ENCODE measurements at places on chromosomes 6 and 20.
A peak's percentile ranks its signal among the peaks of the same experiment; 100 is the strongest.

DNA sequence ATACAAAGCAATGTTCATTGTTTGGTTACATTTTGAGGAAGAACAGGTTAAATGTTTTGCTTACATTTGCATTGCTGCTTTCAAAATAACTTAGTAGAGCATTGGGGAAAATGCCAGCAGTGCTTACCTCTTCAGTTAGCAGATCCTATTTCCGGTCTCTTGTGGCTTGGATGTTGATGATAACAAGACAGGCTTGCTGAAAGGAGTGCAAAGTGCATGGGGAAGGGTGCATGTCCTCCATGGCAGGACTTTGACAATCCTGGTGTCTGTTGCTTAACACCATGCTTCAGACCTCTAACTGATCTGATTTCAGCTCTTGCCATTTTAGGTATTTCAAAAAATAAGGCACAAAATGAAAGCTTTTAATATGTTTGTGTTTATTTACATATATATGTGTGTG, 21.1 kb downstream of the TPD52L1 start:
- no peaks in the 10 kb centered on the region for H3K27me3 ChIP-seq
- no peak overlapping the region for H3K4me3 ChIP-seq
- no peaks in the 10 kb centered on the region for H3K36me3 ChIP-seq
- H3K27ac ChIP-seq, result no peak overlapping the region
- H3K4me1 ChIP-seq, result no peaks in the 10 kb centered on the region
- no peak for DNase-seq

GRCh38 chr6:89675949-89676748, 37.6 kb upstream of the LYRM2 start:
- H3K27ac ChIP-seq, result peak overlapping the region; percentile 20
- H3K4me3 ChIP-seq, result no peak overlapping the region
- H3K4me1 ChIP-seq, result peaks cover 3% of the 10 kb centered on the region
- H3K27me3 ChIP-seq, result no peaks in the 10 kb centered on the region
- DNase-seq, result peak; percentile 84

- H3K4me1 ChIP-seq, result no peaks in the 10 kb centered on the region
- H3K27me3 ChIP-seq, result no peaks in the 10 kb centered on the region
- no peak for DNase-seq
- H3K4me3 ChIP-seq, result no peak overlapping the region
Observed at GRCh38 chr6:31799781-31800180, 4.2 kb upstream of the VARS1 start.

DNA sequence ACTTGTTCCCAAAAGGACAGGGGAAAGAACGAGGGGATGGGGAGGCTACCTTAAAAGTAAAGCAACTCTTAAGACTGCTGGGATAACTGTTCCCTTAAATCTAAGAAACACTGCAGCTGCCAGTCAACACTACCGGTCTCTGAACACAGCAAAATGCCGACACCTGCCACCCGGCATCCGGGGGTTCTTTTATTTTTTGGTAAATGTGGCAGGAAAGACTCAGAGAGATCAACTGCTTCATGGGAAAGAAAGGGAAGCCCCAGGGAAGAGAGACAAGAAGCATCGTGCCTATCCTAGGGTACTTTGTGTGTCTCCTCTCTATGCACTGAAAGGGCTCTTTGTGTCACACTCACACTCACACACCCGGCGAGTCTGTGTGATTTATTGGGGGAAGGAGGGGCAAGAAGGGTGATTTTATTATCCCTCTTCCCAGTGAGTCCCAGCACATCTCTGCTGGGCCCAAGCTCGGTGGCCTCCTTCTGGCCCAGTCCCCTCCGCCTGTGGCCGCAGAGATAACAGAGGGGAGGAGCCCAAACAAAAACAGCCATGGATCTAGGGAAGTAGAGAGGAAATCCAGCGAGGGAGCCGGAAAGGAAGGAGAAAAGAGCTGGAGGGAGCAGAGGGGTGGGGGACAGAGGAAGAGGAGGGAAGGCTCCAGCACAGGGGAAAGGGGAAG, 1.4 kb downstream of the FYN start:
- H3K27ac ChIP-seq, result peak overlapping the region; percentile 64
- no peaks in the 10 kb centered on the region for H3K36me3 ChIP-seq
- H3K4me1 ChIP-seq, result peaks cover 1% of the 10 kb centered on the region
- H3K4me3 ChIP-seq, result peak overlapping the region; percentile 59

DNA sequence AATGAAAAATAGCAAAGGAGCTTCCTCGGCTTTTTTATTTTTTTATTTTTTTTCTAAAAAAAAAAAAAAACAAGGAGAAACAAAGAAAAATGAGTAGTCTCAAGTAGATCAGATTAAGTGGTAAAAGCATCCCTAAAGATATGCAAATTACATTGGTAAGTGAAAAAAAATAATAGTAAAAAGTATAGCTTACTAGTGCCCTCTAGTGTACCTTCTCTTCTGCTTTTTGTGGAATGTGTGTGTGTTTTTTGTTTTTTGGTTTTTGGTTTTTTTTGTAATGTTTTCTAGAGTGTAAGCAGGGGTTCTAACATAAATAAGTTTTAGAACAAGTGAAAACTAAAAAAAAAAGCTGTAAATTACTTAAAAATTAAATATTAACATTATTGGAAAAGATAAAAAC, 1062.0 kb downstream of the HACE1 start:
- H3K4me1 ChIP-seq, result no peaks in the 10 kb centered on the region
- no peaks in the 10 kb centered on the region for H3K27me3 ChIP-seq
- DNase-seq, result no peak
- no peaks in the 10 kb centered on the region for H3K36me3 ChIP-seq

GRCh38 chr6:170174771-170175643, 115.9 kb downstream of the DLL1 start:
- H3K27me3 ChIP-seq, result no peaks in the 10 kb centered on the region
- H3K36me3 ChIP-seq, result no peaks in the 10 kb centered on the region
- H3K4me3 ChIP-seq, result no peak overlapping the region

DNA sequence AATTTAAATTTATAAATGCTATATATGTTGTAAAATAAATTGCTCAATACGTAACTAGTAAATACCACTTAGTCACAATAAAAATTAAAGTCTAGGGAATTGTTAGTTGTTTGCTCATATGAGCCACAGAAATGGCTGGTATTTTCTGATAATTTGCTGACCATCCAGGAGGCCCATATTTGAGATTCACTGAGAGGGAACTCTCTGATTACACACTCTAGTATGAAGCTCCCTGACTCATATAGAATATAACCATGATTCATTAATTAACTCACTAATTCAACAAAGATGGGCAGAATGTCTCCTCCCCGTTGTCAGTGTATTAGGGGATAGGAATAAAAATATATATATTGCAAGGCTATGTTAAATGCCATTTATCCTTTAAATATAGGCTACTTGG, 46.6 kb upstream of the TMEM30A start:
- no peak overlapping the region for H3K4me3 ChIP-seq
- H3K27ac ChIP-seq, result no peak overlapping the region
- no peaks in the 10 kb centered on the region for H3K27me3 ChIP-seq

GRCh38 chr6:161266513-161267230, 7.2 kb downstream of the AGPAT4 start:
- no peaks in the 10 kb centered on the region for H3K27me3 ChIP-seq
- no peak overlapping the region for H3K4me3 ChIP-seq
- H3K36me3 ChIP-seq, result peaks cover 4% of the 10 kb centered on the region
- H3K4me1 ChIP-seq, result peaks cover 1% of the 10 kb centered on the region

- H3K4me1 ChIP-seq, result no peaks in the 10 kb centered on the region
- DNase-seq, result no peak
- H3K27me3 ChIP-seq, result no peaks in the 10 kb centered on the region
- no peak overlapping the region for H3K4me3 ChIP-seq
- no peak overlapping the region for H3K27ac ChIP-seq
- no peaks in the 10 kb centered on the region for H3K36me3 ChIP-seq
Observed at GRCh38 chr6:16048221-16048620, 80.7 kb upstream of the MYLIP start.

- DNase-seq, result no peak
- H3K36me3 ChIP-seq, result no peaks in the 10 kb centered on the region
- no peak overlapping the region for H3K4me3 ChIP-seq
- H3K27ac ChIP-seq, result no peak overlapping the region
- no peaks in the 10 kb centered on the region for H3K4me1 ChIP-seq
Observed at GRCh38 chr6:46963626-46964025, 41.9 kb upstream of the ADGRF5 start.

- DNase-seq, result no peak
- no peak overlapping the region for H3K4me3 ChIP-seq
- no peaks in the 10 kb centered on the region for H3K4me1 ChIP-seq
- H3K27me3 ChIP-seq, result peaks cover 2% of the 10 kb centered on the region
Observed at GRCh38 chr6:79861023-79861422, 86.3 kb downstream of the ELOVL4 start.

DNA sequence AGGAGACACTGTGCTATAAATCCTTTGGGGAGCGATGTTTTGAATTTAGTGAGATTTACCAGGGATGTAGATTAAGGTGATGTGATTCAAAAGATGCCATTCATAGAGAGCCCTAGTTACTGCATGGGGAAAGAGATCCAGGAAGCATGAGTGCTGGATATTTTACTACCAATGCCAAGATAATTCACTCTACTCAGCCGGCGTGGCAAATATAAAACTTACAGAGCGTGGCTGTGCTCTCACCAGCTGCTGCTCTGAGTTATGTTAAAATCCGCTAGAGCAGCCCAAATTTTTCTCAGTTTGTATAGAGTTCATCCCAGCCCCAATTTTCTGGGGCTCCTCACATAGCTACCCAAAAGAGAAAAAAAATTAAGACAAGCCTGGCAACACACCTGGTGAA, 48.6 kb downstream of the BFSP1 start:
- H3K36me3 ChIP-seq, result no peaks in the 10 kb centered on the region
- H3K27me3 ChIP-seq, result peaks cover 22% of the 10 kb centered on the region
- no peak overlapping the region for H3K4me3 ChIP-seq
- H3K4me1 ChIP-seq, result no peaks in the 10 kb centered on the region

DNA sequence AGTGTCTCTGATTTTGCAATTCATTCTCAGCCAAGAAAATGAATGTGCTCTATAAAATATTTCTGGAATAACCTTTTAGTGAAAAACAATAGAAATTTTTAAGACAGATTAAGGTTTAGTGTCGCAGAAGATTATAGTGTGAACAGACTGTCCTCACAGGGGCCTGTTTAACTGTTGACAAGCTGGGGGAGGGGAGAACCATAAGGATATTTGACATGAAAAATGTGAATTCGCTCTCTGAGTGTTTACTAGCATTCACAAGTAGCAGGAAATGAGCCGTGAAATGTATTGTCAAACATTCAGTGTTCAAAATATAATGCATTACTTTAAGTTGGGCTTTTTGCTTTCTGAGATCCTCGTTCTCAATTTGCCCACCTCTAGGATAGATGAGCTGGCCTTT, 134.8 kb upstream of the TSHZ2 start:
- H3K4me3 ChIP-seq, result no peak overlapping the region
- no peaks in the 10 kb centered on the region for H3K4me1 ChIP-seq
- DNase-seq, result no peak
- H3K36me3 ChIP-seq, result no peaks in the 10 kb centered on the region

DNA sequence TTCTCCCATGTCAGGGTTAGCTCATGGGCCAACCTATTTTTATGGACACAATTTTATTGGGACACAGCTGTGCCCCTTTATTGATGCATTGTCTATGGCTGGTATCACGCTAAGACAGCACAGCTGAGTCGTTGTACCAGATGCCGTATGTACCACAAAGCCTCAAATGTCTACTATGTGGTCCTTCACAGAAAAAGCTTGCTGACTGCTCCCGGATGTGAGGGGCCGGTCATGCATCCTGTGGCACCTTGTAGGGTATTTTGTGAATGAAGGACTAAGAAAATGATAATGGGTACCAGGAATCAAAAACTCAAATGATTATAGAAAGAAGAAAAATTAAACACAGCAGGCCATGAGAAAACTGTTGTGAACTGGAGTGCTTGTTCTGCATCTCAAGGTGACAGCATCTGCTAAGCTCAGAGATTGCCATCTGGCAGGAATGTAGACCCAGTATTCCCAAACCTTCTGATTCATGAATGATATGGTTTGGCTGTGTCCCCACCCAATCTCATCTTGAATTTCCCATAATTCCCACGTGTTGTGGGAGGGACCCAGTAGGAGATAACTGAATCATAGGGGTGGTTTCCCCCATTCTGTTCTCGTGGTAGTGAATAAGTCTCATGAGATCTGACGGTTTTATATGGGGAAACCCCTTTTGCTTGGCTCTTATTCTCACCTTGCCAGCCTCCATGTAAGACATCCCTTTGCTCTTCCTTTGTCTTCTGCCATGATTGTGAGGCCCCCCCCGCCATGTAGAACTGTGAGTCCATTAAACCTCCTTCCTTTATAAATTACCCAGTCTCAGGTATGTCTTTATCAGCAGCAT, 248.5 kb downstream of the TSHZ2 start:
- DNase-seq, result no peak
- H3K4me1 ChIP-seq, result no peaks in the 10 kb centered on the region
